Stimulated activated CD4-positive, alpha-beta T cell treated with anti-CD3 and anti-CD28 coated beads, TNF-alpha, amount 100 ng/mL, for 48 hours (primary cell): ENCODE measurements at places on chromosomes 11 and 22.

- no peak for DNase-seq
Measured at GRCh38 chr11:125429807-125430678, 66.0 kb downstream of the FEZ1 start.

DNA sequence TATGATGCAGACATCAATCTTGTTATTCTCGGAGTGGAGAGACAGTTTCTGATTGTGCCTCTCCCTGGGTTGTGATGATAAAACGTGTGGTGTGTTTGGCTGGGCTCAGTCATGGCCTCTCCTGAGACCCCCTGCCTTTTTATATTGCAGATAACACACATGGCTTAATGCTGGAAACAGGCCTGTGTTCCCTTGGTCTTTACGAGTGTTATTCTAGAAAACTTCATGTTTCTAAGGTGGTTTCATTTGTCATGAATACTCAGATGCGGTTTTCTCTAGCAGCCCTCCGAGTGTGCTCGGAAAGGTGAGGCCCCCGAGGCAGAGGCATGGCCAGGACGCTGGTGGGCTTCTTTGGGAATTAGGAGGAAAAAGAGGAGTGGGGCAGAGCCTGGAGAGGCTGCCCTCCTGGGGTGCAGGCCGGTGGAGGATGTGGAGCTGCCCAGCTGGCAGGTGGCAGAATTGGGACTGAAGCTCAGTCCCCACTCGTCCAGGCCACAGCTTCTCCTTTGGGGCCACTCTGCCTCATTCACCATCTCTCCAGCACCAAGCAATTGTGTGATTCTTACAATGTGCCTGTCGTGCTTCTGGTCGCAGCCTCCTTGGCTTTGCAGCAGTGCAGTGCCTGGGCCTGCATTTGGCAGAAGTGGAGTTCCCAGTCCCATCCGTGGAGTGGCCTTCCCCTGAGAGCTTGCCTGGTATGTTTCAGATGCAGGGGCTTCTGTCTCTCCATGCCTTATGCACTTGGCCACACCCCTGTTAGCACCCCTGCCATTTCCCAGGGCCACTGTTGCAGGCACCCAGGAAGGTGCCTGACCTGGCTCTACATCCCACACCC lies 309.6 kb downstream of the TBC1D22A start:
- DNase-seq, result no peak

- DNase-seq, result no peak
Measured at GRCh38 chr11:48083421-48083820, 103.1 kb downstream of the PTPRJ start.

DNA sequence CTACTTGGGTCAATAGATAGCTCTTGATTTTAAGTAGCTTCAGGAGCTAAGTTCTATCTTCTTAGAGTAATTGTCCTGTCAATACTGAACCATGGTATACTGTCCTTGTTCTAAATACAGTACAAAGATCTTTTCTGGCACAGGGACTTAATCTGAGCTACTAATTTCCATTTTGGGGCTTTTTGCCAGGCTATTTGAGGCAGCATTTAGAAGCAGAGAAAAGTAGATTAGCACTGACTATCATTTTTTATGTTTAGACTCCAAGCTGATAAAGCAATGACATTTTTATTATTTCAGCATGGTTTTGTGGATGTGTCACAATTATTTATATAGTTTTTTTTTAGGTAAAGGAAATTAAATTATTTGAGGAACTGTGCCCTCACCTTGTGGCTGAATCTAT lies 163.2 kb downstream of the FAT3 start:
- DNase-seq, result no peak

- DNase-seq, result no peak
Measured at GRCh38 chr11:119782739-119783072, 53.7 kb upstream of the NECTIN1 start.

- peak; percentile 67 for DNase-seq
Measured at GRCh38 chr11:76799066-76799804, 16.1 kb downstream of the TSKU start.

DNA sequence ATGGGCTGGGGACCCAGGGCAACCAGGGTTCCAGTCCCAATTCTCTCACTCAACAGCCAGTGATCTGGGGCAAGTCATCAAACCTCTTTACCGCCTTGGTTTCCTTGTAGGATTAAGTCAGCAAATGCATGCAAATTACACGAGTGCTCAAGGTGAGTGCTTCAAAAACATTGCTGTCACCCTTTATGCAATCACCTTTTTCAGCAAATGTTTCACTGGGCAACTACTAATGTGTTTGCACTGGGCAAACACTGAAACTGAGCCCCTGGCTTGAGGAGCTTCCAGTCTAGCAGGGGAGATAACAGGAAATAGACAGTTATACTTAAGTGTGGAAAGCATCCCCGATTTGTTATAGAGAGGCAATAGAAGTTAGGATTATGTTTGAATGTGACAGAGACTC lies 37.7 kb upstream of the DMC1 start:
- DNase-seq, result no peak

DNA sequence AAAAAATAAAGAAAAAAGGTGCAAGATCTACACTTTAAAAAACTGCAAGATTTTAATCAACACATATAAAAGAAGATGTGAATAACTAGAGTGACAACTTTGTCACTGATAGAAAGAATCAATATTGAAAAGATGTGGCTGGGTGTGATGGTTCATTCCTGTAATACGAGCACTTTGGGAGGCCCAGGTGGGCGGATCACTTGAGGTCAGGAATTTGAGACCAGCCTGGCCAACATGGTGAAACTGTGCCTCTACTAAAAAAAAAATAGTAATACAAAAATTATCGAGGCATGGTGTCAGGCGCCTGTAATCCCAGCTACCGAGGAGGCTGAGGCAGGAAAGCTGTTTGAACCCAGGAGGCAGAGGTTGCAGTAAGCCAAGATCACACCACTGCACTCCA lies 21.0 kb upstream of the FBLN1 start:
- no peak for DNase-seq

DNA sequence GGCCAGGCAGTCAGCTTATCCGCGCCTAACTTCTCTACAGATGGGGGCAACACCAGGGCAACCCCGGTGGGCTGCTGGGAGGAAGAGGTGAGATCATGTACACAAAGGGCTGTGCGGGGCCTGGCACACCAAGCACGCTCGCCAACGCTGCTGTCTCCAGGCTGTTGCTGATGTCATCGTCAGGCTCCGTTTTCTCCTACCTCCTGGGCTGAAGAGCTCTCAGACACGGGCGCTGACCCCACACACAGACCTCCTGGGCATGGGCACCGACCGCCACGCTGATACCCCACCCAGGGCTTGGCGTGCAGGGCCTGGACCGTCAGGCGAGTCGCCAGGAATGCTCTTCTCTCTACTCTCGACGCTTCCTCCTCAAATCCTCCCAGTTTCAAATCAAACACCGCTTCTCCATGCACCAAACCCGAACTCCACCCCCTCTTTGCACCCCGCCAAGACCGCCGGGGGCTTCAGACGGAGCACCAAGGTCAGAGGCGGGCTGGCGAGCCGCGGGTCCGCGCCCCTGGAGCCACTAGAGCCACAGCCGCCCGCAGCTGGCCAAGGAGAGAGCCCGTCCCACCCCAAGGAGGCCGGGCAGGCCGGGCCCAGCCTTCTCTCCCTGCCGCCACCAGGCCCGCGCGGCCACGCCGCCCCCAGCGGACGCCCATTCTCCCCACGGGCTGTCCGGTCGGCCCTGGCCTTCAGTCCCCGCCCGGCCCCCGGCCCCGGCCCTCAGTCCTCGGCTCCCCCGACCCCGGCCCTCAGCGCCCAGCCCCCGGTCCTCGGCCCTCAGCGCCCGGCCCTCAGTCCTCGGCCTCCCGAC lies 772 bp downstream of the SBF1 start:
- no peak for DNase-seq

GRCh38 chr11:626475-627307 lies at the start of gene SCT:
SCT (minus strand) TSS chr11:627181; CDS start chr11:627143, 38 bp downstream.
- no peak for DNase-seq

- no peak for DNase-seq
Measured at GRCh38 chr22:46162285-46162684, 12.0 kb downstream of the PPARA start.

GRCh38 chr11:57155400-57155799 lies 26.4 kb upstream of the LRRC55 start:
- no peak for DNase-seq

GRCh38 chr11:126140926-126141280 lies 70.5 kb downstream of the RPUSD4 start:
- DNase-seq, result no peak

GRCh38 chr11:131546218-131546895 lies 175.9 kb downstream of the NTM start:
- DNase-seq, result no peak

- no peak for DNase-seq
Measured at GRCh38 chr11:14022821-14023220, 60.3 kb downstream of the SPON1 start.

DNA sequence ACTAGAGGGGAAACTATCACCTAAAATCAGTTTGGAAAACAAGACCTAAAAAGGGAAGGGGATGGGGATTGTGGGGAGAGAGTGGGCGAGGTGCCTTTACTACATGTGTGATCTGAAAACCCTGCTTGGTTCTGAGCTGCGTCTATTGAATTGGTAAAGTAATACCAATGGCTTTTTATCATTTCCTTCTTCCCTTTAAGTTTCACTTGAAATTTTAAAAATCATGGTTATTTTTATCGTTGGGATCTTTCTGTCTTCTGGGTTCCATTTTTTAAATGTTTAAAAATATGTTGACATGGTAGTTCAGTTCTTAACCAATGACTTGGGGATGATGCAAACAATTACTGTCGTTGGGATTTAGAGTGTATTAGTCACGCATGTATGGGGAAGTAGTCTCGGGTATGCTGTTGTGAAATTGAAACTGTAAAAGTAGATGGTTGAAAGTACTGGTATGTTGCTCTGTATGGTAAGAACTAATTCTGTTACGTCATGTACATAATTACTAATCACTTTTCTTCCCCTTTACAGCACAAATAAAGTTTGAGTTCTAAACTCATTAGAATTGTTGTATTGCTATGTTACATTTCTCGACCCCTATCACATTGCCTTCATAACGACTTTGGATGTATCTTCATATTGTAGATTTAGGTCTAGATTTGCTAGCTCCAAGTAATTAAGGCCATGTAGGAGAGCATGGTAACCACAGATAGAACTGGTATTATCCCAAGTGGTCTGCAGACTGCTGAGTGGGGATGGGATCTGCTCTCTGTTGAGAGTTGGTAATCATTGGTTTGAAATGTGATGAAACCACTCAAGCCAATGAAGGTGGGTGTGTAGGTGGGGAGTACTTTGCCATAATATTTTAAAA lies 3.6 kb downstream of the NEAT1 start:
- no peak for DNase-seq

- peak; percentile 43 for DNase-seq
Measured at GRCh38 chr11:35040221-35040942, 98.6 kb upstream of the CD44 start.

DNA sequence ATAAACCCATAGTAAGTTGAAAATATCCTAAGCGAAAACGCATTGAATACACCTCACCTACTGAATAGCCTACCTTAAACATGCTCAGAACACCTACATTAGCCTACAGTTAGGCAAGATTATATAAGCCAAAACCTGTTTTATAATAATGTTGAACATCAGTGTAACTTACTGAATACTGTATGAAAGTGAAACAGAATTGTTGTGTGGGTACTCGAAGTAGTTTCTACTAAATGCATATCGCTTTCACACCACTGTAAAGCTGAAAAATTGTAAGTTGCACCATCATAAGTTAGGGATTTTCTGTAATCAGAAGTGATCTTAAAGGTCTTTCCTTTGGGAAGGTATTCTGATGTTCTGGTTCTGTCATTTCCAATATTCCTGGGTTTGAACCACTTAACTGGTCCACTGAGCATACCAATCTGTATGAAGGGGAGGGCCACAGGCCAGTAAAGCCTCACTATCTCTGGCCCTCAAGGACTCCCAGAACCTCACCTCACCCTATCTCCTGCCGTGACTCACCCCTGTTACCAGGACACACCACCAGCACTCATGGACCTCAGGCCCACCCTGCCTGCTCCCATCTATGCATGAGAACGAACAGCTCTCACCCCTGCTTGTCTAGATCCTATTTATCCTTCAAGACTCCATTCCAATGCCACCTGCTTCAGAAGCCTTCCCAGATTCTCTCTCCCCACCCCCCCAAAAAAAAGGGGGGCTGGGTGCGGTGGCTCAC lies 70.0 kb downstream of the NAT10 start:
- DNase-seq, result no peak
